T-helper 17 cell (primary cell): ENCODE measurements at places on chromosomes 7 and 10. TPM values are rescaled to one million over a fixed set of nuclear protein-coding genes. Genes with fewer than 3 reads are reported as not detected.

Gene ARHGAP22
- 0.39 TPM for total RNA-seq

DNA sequence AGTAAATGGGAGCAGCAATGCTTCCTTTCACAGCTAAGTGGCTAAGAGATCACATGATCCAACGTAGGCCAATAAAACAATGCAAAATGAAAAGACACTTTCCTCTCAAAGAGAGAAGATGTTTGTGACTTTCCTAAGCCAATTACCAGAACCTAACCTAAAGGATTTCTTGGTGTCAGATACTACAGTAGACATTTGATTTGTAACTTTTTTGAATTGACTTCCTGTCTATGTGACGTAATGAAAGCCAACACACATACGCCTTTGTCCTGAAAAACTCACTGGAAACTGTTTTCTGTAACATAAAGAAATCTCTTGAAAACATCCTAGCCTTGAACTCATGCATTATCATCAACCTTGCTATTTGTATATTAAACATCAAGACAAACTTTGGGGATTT lies 417.1 kb downstream of the GPAM start:
- H3K27me3 ChIP-seq: peaks cover 4% of the 10 kb centered on the region
- no peak overlapping the region for H3K27ac ChIP-seq
- peaks cover 2% of the 10 kb centered on the region for H3K36me3 ChIP-seq

- H3K4me3 ChIP-seq: no peak overlapping the region
- DNase-seq: no peak
- H3K4me1 ChIP-seq: peaks cover 6% of the 10 kb centered on the region
- no peaks in the 10 kb centered on the region for H3K27me3 ChIP-seq
- no peak overlapping the region for H3K27ac ChIP-seq
Measured at GRCh38 chr10:132246296-132246695, 59.5 kb downstream of the DPYSL4 start.

GRCh38 chr7:122380992-122381391 lies 76.4 kb upstream of the FEZF1 start:
- H3K4me3 ChIP-seq: no peak overlapping the region
- H3K36me3 ChIP-seq: no peaks in the 10 kb centered on the region
- no peaks in the 10 kb centered on the region for H3K4me1 ChIP-seq
- DNase-seq: no peak

DNA sequence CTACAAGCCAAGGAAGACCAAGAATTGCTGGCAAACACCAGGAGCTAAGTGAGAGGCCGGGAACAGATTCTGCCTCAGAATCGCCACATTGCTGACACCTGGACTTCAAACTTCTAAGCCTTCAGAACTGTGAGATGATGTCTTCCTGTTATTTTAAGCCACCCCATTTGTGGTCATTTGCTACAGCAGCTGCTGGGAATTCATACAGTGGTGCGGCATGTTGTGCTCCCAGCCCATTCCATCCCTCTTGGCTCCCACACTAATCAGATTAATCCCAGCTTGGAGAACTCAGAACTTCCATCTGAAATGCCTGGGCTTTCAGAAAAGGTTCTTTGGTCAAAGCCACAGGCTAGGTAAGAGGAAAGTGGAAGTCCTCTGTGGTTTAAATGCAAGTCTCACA lies 24.9 kb downstream of the TCAF1 start:
- no peak overlapping the region for H3K27ac ChIP-seq
- DNase-seq: no peak
- peaks cover 6% of the 10 kb centered on the region for H3K27me3 ChIP-seq
- H3K4me1 ChIP-seq: peaks cover 5% of the 10 kb centered on the region
